Occipital lobe (tissue), 3 donors: ENCODE measurements at places on chromosomes 7 and 10.

- DNase-seq, result no peak
These were observed 96.0 kb upstream of the ADO start for GRCh38 chr10:62708569-62708968.

DNA sequence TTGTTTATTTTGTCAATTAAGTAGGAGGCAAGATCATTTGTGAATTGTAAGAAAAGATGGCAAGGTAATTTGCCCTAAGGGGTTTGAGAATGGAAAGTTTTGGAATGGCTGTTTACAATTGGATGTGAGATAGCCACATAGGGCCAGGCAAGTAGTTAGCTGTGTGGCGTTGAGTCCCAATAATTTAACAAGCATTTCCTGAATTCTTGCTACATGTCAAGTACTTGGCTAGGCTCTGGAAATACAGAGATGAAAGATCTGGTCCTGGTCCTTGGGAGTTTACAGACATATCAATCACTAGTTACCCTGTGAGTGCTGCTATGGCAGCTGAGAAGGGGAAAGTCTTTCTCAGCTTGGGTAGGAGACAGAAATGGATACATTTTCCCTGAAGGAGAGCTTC lies 401.6 kb downstream of the SUGCT start:
- DNase-seq, result no peak

DNA sequence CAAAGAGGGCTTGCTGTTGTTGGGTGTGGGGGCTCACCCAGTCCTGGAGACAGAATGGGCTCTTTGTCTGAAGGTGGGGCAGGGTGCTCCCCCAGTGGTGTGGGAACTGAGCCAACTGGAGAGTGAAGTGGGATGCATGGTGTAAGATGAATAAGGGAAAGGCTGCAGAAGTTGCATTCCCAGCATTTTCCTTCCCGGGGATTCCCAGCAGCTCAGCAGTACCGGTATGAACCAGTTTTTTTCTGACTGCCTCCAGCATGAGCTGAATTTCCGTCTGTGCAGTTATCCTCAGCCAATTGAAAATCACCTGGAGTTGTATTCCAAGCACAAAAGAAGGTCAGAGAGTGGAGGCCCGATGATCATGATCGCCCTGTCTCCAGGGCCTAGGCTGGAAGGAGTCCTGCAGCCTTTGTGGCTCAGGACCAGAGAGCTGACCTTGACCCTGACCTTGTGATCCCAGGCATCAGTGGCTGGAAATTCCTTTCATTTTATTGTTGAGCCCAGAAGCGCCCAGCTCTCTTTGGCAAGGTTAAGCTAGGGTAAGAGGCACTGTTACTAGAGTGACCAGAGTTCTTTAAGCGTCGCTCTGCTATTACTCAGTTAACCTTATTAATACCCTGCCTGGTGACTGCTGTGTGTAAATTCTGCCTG lies 33.4 kb downstream of the OGDH start:
- DNase-seq, result no peak

- no peak for DNase-seq
These were observed 767.2 kb downstream of the NXPH1 start for GRCh38 chr7:9200626-9201025.

DNA sequence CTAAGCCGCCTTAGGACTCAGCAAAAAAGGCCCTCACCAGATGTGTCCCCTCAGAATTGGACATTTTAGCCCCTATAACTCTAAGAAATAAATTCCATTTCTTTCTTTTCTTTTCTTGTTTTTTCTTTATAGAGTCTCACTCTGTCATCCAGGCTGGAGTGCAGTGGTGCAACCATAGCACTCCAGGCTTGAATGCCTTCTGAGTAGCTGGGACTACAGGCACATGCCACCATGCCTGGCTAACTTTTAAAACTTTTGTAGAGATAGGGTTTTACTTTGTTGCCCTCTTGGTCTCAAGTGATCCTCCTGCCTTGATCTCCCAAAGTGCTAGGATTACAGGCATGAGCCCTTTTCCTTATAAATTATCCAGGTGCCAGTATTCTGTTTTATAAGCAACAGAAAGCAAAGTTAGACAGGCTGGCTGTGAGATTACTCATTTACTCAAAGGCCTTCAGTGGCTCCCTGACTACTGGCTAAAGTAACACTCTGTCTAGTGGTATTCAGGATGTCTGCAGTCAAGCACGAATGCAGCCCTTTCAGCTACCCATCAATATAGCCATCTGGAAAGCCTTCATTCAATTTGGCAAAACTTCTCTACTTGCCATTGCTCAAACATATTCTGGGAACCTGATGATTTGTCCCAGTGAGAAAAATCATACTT lies 128.6 kb downstream of the ICA1 start:
- no peak for DNase-seq

DNA sequence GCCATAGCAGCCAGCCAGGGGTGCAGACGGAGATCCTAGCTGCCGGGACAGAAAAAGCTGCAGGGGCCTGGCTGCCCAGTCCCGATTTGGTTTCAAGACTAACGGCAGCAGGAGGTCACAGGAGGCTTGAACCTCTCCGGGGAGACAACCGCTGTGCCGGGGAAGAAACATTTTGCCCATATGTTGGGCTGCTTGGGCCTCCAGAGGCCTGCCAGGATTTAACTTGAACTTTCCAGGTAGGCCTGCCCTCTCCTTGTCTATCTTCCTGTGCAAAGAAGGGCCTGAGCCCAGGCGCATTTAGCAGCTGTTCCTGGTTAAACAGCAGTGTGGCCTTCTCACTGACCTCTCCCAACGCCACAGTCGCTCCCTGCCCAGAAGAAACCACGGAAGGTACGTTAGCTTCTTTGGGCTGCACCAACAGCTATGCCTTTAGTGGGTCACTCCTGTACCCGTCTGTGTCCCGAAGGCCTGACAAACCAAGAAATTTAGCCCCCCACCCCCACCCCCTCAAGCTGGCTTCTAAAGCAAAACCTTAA lies 17.1 kb upstream of the PTF1A start:
- DNase-seq, result no peak
